ENCODE measurements at places on chromosomes 6 and 20.

GRCh38 chr6:161542346-161542980 lies 268.6 kb upstream of the AGPAT4 start:
- no peak for DNase-seq

- DNase-seq, result no peak
These were observed 190.0 kb upstream of the COL21A1 start for GRCh38 chr6:56437171-56437900.

- DNase-seq, result no peak
These were observed 4.9 kb upstream of the DLL1 start for GRCh38 chr6:170295510-170296422.

GRCh38 chr6:17032988-17033634 lies 68.7 kb upstream of the STMND1 start:
- DNase-seq, result peak; percentile 76

DNA sequence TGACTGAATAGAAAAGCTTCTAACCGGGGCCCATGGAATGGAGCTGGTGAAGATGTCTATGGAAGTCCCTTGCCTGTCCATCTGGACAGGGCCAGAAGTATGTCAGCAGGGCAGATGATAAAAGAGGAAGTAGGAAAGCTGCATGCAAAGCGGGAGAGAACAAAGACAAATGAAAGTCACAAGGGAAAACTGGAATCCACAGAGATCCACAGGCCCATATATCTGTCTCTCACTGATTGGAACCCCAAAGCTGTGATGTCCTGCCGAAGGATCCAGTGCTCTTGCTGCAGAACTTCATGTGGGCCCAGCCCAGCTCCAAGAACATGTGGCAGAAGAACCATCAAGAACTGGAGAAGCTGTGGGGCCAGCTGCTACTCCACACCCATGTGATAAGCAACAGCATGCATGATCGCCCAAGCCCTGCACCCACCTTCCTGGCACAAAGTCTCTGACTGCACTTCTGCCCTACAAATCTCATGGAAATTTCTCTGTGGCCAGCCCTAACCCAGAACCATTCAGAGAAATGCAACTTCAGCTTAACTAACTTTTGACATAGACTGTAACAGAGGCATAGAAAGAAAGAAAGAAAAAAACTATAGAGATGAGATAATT lies 716.0 kb downstream of the KIF16B start:
- no peak for DNase-seq

DNA sequence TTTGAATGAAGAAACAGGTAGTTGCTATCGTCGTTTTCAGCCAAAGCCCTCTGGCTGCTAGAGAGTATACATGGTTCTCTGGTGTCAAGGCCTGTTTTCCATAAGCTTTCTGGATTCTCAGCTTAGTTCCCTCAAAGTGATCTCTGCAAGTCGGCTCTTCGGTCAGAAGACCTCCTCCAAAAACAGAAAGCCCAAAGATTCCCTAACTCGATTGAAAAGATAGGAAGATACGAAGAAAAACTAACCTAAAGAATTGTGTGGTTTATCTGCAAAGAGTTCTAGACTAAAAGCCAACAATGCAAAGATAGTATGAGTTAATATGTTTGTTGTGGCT lies 545 bp upstream of the ASCC3 start:
- DNase-seq, result no peak

- no peak for DNase-seq
These were observed 509.6 kb downstream of the PRKN start for GRCh38 chr6:162217811-162218493.

- peak; percentile 85 for DNase-seq
These were observed 67.8 kb upstream of the RALGAPA2 start for GRCh38 chr20:20780127-20780824.

DNA sequence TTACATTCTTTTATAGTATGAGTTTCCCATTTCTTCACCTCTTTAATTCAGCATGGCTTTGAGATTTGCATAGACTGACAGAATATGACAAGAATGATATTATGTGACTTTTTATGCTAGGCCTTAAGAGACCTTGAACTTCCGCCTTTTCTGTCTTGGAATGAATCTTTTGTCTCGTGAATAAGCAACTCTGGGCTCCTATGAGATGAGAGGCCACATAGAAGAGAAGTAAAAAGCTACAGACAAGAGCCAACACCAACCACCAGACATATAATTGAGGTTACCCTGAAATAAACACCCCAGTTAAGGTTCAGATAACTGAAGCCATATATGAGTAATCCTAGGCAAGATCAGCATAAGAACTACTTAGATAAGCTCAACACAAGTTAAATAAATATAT lies 600.8 kb downstream of the MEI4 start:
- DNase-seq, result no peak

GRCh38 chr6:137465378-137466009 lies 28.7 kb downstream of the OLIG3 start:
- no peak for DNase-seq

DNA sequence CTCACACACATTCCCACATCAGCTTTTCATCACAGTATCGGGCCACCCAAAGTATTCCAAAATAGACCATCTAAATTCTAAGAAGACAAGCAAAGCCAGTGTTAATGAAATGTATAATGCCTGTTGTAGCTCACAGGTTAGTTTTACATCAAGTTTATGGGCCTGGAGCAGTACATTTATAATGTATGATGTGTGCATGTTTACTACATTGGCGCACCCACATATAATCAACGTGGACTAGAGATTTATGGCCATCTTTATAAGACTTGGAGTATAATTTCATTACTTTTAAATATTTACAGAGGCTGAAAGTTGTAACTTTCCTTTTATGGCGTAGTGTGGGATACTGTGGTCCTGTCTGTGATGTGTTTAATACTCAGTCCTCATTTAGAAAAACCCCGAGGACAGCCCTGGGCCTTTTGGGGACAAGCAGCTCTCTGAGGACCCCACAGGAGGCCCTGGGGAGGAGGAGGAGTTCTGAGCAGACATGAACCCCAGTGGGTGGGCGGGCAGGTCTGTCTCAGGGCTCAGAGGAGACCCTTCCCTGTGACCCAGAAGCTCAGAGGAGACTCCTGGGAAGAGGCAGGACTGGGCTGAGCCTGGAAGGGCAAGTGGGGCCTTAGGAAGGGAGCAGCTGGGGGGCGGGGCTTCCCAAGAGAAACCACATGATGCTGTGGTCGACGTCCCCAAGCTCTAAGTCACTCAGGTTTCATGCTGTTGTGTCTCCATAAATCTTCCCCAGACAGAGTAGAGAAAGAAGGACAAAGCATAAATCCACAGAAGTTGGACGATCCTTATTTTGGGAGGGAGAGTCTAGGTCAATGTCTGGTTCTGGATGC lies 232.1 kb downstream of the PREX1 start:
- DNase-seq, result no peak
